ENCODE measurements at places on chromosomes 1 and 21. TPM values are rescaled to one million over a fixed set of nuclear protein-coding genes. Genes with fewer than 3 reads are reported as not detected.

Gene ALX3
- total RNA-seq: not detected

Gene EFNA1
- not detected for total RNA-seq

Gene SLC25A34
- 0.19 TPM for total RNA-seq

DNA sequence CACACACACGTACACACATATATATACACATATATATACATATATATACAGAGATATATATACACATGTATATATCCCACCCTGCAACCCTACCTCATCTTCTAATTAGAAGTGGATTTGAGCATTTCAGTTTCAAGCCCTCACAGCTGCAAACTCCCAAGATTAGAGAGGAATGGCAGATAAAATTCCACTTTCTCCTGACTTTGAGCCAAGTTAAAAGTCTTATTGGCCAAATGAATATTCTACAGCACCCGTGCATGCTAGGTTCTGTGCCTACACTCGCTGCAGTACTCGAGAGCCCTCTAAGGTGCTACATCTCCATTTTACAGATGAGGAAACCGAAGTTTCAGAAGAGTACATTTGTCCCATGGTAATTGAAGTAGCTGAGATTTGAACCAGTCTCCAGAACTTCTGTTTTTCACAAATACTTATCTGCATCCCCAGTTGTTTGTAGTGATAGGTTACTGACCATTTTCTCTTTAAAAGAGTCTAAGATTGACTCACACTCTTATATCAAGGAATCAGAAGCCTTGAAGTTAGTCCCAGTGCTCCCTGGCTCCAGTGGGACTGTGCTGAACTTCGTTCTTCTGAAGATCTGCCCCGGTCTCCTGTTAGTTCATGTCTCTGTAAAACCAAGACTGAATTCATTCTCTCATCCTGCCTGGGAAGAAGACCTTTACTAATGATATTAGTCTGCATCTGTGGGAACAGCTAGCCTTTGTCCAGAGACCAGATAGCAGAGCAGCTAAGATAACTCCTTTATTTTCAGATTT lies 292.1 kb downstream of the TM2D1 start:
- DNase-seq: no peak

All from LHCN-M2 (cell line).